OCI-LY7 (cell line): ENCODE measurements at places on chromosomes 16 and 17. TPM values are rescaled to one million over a fixed set of nuclear protein-coding genes. Genes with fewer than 3 reads are reported as not detected.

DNA sequence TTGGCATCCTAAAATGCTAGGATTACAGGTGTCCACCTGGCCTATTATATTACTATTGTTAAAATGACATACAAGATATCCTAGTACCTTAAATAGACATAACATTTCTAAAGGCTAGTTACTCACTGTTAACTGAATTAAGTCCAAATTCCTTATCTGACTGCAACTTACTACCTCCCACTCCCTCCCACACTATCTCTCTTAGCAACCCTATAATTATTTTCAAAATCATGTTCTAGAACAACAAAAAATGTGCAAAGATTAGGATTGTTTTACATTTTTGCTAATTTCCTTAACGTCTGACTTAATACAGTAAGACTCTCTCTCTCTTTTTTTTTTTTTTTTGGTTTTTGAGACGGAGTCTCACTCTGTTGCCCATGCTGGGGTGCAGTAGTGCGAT is 2.2 kb upstream of the ATF7IP2 start:
- no peak for DNase-seq

GRCh38 chr17:50386510-50386909 is 10.8 kb downstream of the LRRC59 start:
- DNase-seq: no peak

DNA sequence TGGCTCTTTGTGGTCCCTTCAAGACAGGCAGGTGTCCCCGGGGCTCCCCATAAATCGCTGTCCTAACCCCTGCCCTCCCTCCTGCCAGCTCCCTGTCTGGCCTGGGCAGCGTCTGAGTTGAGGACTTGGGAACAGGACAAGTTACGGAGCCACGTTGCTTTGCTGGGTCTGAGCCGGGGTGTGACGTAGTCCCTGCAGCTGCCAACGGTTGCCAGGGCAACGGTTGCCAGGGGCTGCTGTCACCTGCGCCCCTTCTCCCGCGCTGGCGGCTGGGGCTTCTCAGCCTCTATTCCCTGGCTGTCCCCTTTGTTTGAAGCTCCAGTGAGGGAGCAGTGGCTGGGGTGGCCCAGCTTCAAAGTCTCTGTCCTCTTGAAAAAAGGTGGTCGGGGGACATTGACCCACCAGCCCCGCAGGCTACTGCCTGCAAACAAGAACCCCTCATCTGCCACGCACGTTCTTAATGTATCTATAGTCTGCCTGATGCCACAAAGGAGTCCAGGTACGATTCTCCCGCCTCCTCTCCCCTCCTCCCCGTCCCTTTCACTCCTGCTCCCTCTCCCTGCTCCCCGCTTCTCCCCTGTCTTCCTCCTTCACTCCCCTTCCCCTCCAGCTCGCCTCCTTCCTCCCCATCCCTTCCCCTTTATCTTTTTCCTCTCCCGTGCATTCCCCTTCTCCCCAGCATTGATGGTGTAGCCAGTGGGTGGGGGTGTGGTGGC is 10.9 kb downstream of the ADGRG1 start:
- DNase-seq: peak; percentile 37

DNA sequence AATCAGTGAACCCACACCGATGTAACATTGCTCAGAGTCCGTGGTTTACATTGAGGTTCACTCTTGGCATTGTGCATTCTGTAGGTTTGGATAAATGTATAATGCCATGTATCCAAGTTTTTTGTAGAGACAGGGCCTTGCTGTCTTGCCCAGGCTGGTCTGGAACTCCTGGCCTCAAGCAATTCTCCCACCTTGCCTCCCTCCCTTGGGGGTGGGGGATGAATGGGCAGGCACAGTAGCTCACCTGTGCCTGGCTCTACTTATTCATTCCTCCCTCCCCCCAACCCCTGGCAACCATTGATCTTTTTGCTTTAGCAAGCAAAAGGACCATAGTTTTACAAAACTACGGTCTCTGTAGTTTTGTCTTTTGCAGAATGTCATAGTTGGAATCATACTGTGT is 181.4 kb downstream of the SPECC1 start:
- DNase-seq: no peak

DNA sequence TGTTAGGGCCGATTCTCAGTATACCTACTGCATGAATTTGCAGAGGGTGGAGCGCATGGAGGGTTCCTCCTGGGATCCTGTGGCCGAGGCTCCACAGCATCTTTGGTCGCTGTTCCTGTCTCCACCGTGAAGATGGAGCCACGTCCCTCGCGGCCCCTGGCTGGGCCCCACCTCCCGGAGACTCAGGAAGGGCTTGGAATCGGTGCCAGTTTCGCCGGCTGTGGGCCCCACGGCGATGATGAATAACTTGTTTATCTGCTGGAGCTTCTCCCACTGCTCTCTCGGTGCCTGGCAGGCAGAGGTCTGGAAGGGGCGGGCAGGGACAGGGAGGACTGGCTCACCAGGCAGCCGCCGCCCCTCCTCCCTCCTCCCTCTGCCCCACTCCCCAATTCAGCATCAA is 8.1 kb downstream of the SLC5A11 start:
- DNase-seq: no peak

DNA sequence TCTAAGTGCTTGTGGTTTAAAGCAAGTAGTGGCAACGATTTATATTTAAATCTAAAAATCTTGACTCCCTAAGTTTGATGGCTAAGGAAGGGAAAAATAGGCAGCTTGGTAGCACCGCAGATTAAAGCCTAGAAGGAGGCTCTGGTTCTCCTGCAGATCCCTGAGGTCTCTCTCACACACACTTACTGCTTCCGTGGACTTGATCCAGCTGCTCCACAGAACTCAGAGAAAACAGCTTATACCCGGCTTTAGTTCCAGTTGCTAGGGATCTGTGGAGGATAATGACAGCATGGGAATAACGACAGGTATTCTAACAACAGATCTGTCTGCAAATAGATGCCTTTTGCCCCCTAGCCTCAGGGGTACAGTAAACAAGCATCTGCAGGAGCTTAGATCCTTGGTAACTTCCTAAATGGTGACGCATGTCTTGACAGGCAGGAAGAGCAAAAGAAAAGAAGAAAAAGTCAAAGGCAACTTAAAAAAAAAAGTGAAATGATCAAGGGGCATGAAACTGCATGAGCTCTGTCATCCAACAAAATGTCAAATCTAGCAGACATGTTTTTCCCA is 4.5 kb downstream of the WIPI1 start:
- no peak for DNase-seq

- DNase-seq: no peak
Observed at GRCh38 chr17:61267847-61268246, 131.8 kb upstream of the TBX2 start.

DNA sequence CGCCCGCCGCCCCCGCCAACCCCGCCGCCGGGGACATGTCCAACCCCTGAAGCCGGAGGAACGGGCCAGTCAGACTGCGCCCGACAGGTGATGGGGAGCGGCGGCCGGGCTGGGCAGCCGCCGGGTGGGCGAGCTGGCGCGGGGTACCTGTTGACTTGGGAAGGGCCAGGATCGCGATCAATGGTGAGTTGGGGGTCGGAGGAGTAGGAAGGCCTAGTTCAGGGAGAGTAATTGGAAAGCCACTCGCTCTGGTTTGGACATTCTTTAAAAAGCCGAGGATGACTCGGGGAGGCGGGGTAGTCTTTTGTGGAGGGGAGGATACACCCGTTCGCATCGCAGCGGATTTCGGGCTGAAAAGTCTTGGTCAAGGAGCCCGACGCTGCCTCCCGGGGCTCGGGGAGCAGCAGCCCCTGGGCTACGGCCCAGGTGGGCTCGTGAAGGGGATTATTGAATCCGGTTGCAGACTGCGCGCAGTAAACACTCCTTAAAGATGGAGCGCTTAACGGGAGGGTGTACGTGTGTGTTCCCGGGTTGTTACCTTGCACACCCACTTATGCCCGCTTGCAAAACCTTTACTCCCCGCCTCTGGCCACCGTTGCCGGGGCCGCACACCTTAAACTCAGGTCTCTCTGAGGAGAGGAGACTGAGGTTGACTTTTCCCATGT is 123.8 kb downstream of the GOSR1 start:
- DNase-seq: peak; percentile 58

- DNase-seq: no peak
Observed at GRCh38 chr16:59701963-59702930, 968.1 kb upstream of the GOT2 start.

DNA sequence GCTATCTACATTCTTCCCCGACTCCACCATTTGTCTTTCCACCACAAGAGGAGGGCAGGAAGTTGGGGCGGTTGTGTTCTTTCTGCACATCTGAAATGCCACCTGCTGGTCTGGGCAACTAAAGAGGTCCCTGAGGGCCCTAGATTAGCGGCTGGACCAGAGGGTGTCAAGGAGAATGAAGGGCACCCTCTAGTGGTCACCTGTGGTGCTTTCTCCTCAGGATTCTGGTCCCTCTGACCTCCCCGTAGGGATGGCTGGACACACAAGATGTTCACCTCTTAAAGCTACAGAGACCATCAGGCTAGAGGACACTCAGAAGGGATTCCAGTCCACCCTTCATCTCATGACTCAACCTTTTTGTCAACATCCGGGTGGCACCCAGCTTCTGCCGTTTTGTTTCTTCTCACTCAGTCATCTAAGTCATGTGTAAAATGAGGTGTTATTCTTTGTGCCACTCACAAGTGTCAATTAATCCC is 2.9 kb upstream of the SCIMP start:
- DNase-seq: peak; percentile 96

DNA sequence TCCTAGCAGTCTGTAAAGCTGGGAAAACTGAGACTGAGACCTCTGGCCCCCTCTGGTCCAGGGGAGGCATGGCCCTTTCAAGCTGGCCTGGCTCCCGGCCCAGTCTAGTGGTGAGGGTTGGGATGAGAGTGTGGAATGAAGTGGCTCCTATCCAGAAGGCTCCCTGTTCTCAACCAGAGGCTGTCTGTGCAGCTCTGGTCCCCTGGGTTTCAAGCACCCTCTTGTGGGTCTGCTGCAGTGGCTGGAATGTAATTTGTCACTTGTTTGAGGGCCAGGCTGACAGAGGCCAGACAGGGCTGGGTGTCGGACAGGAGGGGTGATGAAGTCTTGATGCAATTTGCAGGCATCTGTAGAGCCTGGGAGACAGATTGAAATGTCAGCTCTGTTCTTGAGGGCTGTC is 22.1 kb upstream of the PHF12 start:
- DNase-seq: no peak

DNA sequence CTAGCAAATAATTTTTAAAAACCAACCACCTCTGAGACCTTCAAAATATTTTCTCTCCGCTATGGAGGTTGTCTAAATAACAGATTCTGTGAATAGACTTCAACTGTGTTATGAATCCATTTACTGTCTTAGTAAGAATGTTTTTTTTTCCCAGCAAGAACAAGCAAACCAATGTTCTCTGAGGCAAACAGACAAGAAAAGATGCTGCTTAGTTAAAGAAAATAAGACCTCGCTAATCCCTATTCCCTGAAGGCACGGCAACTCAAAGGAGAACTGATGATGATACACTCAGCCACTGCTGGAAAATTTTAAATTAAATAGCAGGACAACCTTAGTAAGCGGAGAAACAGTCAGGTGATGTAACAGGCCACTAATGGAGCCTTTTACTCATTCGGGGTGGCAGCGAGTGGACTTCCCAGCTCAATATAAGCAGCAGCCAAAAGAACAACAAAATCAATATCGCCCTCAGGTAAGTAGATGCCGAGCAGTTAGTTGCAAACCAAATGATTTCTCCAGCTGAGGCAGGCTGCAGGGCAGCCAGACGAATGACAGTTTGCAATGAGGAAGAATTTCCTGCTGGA is 81.8 kb downstream of the CPPED1 start:
- no peak for DNase-seq

Gene KRTAP2-2
- total RNA-seq: not detected in 2 replicates

Gene OTOP3
- not detected in 2 replicates for total RNA-seq

Gene SLC16A6
- total RNA-seq: 15.4 and 18.9 TPM in 2 replicates

Gene MGAT5B
- 1.4 and 2.3 TPM in 2 replicates for total RNA-seq

Gene TMEM238L
- not detected in 2 replicates for total RNA-seq

Gene SYT17
- 6.0 and 6.2 TPM in 2 replicates for total RNA-seq

Gene P2RX5
- 173 and 195 TPM in 2 replicates for total RNA-seq

Gene SLC25A39
- 142 and 159 TPM in 2 replicates for total RNA-seq

Gene NT5M
- 14.0 and 16.2 TPM in 2 replicates for total RNA-seq

Gene SLC43A2
- 16.6 and 17.1 TPM in 2 replicates for total RNA-seq
